ENCODE measurements at places on chromosomes 2 and 18. TPM values are rescaled to one million over a fixed set of nuclear protein-coding genes. Genes with fewer than 3 reads are reported as not detected.

DNA sequence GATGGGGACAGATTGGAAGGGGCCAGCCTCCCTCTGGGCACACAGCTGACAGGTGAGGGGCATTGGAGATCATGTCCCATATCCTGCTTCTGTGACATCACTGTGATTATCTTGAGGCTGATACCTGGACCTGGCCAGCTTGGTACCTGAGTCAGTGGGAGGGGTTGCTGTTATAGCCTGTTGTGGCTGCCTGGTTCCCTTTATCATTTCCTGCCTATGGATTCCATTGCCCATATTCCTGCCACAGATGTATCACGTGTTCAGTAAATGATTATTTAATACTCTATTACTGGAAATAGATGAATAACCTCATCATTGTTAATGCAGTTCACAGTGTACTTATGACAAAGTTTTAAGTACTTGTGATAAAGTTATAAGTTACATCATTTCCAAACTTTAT, 7.8 kb upstream of the SCYGR1 start:
- DNase-seq = no peak

- peak; percentile 39 for DNase-seq
These were observed 94.8 kb upstream of the ARL5A start for GRCh38 chr2:151922845-151923666.

GRCh38 chr2:65186872-65187851, 40.5 kb upstream of the ACTR2 start:
- DNase-seq = peak; percentile 88

DNA sequence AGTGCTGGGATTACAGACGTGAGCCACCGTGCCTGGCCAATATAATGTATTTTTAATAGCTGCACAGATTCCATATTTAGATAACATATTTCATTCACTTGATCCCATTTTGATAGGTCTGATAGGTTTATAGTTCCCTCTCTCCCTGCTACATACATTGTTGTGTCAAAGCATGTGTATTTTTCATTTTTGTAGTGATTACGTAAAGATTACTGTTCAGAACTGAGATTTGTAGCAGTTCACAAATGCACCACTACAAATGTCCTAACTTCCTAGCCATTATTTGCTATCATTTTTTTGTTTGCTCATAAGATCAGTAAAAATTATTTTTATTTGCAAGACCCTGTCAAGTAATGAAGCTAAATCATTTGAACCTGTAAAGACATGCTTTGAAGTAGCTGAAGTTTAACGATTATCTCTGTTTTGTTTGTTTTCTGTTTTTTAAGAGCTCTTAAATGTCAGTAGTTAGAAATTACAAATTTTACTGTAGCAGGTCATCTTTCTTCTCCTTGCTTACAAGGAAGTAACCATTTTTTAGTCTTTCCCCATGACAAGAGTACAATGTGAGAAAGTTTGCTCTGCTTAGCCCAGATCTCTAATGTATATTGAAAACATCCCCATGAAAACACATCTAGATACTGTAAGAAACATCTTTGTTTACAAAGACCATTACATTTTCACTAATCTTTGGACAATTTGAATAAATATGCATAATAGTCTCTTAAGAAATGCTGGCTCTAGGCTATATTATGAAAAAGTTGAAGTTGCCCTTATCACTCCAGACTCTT, 54.1 kb downstream of the EML4 start:
- DNase-seq = peak; percentile 29

- no peak for DNase-seq
These were observed 132.4 kb downstream of the ZAP70 start for GRCh38 chr2:97845818-97846217.

DNA sequence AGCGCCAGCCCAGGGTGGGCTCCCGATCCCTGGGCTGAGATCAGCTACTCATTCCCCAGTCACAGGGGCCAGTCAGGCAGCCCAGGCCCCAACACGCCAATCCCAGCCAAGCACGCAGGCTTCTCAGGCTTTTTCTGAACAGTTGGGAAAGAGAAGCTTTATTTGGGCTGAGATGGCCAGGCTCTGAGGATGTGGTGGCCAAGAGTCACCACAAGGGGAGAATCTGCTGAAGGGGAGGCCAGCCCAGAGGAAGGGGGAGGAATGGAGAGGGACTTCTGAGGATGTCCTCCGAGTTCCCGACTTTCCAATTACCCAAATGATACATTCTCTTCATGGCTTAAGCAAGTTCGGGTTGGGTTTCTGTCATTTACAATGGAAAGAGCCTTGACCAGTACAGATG, 2.8 kb upstream of the DIPK1C start:
- no peak for DNase-seq

- DNase-seq = peak; percentile 23
These were observed 60.6 kb downstream of the SLC4A3 start for GRCh38 chr2:219687882-219688559.

GRCh38 chr2:126429103-126429502, 226.9 kb upstream of the GYPC start:
- DNase-seq = no peak

DNA sequence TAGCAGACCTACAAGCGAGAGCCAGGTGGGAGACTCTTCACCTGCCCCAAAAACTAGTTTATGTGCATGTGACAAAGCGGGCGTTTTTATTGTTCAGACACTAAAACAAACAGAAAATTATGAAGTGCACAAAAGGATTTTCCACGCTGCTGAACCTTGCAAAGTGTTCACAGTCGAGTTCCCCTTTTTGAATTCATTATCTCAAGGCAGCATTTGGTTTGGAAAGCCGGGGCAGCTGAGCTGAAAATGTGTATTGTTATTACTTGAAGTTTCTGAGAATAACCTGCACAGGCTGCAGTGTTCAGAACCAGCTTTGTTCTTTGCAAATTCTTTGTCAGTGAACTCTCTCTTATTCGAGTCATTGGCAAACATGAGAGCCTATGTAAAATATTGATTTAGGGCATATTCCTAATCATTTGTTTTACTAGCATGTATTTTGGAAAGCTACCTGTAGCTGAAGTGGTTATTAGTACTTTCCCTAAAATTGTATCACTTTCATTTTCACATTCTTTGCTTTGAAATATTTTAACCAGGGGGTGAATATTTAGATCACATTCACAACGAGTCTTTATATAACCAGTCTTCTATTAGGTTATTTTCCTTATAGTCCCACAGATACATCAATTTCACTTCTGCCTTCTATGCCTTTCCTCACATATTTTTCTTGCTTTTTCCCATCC, 59.5 kb downstream of the LRRTM1 start:
- no peak for DNase-seq

CLEC4F gene
- total RNA-seq = not detected

RSAD2 gene
- total RNA-seq = 0.78 TPM

BOLL gene
- total RNA-seq = not detected

COLEC12 gene
- total RNA-seq = not detected

CRACDL gene
- 7.6 TPM for total RNA-seq

Measured in HT-29 (cell line).